ENCODE measurements at places on chromosomes 1 and 21. TPM values are rescaled to one million over a fixed set of nuclear protein-coding genes. Genes with fewer than 3 reads are reported as not detected.
A peak's percentile ranks its signal among the peaks of the same experiment; 100 is the strongest.

The ST6GALNAC5 gene
- not detected for total RNA-seq

The NBPF26 gene
- total RNA-seq = 9.7 TPM

The S100A6 gene
- 308 TPM for total RNA-seq

The CHRNB2 gene
- total RNA-seq = not detected

The CSF3R gene
- not detected for total RNA-seq

- peak; percentile 73 for DNase-seq
These were observed 124.5 kb upstream of the GALNT2 start for GRCh38 chr1:229942501-229942900.

- DNase-seq = no peak
These were observed 44.9 kb upstream of the PCBP3 start for GRCh38 chr21:45598666-45599065.

DNA sequence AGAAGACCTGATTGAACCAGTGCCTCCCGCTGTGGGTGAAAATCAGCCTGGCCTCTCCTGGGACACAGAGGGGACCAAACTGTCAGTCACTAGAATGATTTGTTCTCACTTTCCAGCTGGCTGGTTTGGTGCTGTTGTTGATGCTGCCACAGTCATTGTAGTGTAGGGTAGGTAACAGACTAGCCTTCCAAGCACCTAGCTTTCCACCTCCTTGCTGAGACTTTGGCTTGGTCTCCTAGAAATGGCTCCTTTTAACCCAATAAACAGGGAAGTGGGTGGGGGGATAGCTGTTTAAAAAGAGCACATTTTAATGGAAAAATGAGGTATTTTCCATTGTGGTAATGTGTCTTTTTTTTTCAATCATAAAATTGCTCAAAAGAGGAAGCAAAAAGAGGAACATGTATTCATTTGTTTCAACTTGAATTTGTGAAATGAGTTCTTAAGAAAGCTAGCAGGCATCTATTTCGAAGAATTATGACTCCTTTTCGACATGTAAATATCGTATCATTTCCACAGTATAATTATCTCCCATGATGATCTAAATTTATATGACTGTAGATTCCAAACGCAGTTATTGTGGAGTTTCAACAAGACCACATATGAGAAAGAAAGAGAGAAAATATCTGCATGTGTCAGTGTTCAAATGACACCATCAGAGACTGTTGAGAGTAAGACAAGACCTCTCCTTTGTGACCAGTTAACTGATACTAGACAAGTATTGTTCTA, 190.1 kb downstream of the HLX start:
- DNase-seq = no peak

DNA sequence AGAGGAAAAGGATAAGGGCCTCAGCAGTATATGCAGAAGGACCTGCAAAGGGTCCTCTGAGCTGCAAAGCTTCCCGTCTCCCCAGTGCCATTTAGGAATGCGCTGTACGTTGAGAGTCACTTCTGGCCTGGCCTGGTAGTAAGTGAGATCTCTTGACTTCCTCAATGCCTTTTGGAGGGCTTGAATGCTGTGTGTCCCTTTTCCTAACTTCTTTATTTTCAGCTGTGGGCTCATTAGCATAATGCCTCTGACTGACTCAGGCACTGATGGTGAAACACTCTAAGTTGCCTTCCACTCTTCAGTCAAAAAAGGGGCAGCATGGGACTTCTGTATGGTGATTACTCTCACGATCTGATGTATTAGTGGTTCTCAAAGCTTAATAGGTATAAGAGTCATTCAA, 49.9 kb downstream of the XCL1 start:
- DNase-seq = no peak

GRCh38 chr1:33392639-33393038, 38.3 kb downstream of the PHC2 start:
- DNase-seq = peak; percentile 28

- DNase-seq = no peak
These were observed 73.7 kb downstream of the SLC16A1 start for GRCh38 chr1:112882271-112882744.

DNA sequence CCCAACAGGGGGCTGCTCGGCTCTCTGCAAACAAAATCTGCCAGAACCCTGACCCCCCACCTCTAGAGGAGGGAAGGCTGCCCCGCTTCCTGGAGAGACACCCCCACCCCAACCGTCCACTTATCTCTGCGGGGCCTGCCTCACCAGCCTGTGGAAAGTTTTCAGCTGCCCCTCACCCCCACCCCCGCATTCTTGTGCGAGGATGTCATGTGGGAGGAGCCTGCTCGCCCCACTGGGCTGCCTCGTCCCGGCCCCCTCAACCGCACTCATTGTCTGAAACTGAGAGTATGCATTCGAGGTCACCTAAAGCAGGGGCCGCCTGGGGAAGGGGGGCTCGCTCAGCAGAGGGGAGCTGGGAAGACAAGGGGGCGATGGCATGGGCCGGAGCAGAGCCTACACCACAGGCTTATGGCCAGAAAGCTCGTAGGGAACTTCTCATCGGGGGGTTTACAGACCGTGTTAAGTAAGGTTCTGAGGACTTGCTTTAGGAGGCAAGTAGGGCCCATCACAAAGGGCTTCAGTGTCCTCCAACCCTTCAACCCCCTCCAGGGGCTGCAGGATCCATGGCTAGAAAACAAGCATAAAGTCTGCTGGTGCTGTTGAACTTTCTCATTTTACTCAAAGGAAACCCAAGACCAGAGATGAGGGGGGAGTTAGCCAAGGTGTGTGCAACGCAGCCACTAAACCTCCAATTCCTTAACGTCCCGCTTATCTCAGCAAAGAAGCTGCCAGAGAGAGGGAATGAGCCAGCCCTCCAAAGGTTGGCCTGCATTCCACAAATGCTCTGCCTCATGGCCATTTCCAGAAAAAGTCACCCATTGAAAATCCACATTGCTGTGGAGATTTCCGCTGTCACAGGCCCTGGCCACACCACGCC, 9.4 kb downstream of the EPHA2 start:
- no peak for DNase-seq

GRCh38 chr1:151523326-151523725, 12.1 kb downstream of the CGN start:
- DNase-seq = no peak

- no peak for DNase-seq
These were observed 34.0 kb upstream of the ARHGAP29 start for GRCh38 chr1:94271373-94271772.

GRCh38 chr1:91511386-91511785, 10.7 kb downstream of the CDC7 start:
- DNase-seq = peak; percentile 42

GRCh38 chr1:155809088-155809487, 47.9 kb downstream of the GON4L start:
- DNase-seq = no peak

Data from G401 (cell line).